ENCODE measurements at places on chromosomes 7 and 10.

DNA sequence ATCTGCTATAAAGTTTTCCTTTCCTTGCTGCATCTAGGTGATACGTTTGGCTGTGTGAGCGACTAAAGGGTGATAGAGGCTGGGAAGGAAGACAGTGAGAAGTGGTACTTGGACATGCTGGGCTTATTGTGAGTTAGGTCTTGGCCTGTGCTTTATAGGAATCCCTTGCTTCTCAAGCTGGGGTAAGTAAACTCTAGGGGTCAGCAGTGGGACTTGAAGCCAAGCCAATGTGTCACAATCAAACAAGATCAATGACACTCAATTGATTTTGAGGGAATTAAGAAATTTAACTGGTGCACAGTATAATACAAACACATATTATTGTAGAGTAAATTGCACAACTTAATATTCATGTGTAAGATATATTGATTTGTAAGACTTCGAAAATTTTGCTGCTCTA lies 155.8 kb upstream of the AOAH start:
- DNase-seq: no peak

GRCh38 chr10:128209862-128210214 lies 83.6 kb upstream of the MKI67 start:
- no peak for DNase-seq

- DNase-seq: no peak
These were observed 17.6 kb downstream of the SLC29A4 start for GRCh38 chr7:5300366-5300765.

- no peak for DNase-seq
These were observed 45.5 kb upstream of the GPAM start for GRCh38 chr10:112229096-112229495.

DNA sequence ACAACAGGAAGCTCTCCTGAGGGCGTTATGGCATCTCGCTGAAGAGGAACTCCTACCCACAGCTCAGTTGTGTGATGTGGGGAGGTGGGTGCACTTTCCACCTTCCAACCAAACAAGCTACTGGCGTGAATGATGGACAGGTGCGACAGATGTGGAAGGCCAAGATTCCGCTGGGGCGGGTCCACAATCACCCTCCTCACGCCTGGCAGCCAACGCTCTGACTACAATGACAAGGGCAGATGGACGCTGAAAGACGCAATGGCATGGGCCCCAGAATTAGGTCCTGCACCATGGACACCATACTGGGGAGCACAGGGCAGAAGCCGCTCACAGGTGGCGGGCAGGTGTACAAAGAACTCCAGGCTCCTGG lies 282.5 kb downstream of the PRPF18 start:
- DNase-seq: no peak

DNA sequence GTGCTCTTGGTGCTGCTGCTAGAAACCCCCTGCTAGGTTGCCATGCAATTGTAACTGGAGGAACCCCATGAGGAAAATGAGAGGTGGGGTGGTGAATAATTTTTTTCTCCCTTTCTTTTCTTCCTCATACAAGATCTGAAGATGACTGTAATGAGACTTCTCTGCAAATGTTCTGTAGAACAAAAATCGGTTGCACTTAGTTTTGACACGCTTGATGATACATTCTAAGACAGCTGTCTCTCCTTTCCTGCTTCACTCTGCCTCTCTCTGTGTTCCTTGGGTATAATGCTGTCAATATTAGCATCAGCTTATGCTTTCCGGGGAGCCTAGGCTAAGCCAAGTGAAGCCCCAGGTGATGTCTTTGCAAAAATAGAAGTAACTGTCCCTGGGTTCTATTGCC lies 721.5 kb downstream of the POM121L12 start:
- no peak for DNase-seq

- no peak for DNase-seq
These were observed 27.8 kb upstream of the ITGB1 start for GRCh38 chr10:32985775-32986350.

All from stimulated activated CD8-positive, alpha-beta memory T cell treated with anti-CD3 and anti-CD28 coated beads, Interleukin-7, amount 100 ng/mL, for 48 hours (primary cell).